ENCODE measurements at places on chromosomes 4 and X. TPM values are rescaled to one million over a fixed set of nuclear protein-coding genes. Genes with fewer than 3 reads are reported as not detected.

The RAB9B gene
- 1.2 TPM for total RNA-seq

The MXRA5 gene
- 1.8 TPM for total RNA-seq

The FAM47C gene
- total RNA-seq = not detected

The LRRC66 gene
- total RNA-seq = 1.7 TPM

The STPG2 gene
- not detected for total RNA-seq

The FOXP3 gene
- total RNA-seq = not detected

The SPANXC gene
- total RNA-seq = not detected

The PCSK1N gene
- 33.5 TPM for total RNA-seq

The SMR3B gene
- not detected for total RNA-seq

The FAT4 gene
- total RNA-seq = 5.0 TPM

The ALB gene
- total RNA-seq = 0.66 TPM

The STK32B gene
- total RNA-seq = 0.35 TPM

All from Peyer's patch (tissue), 4 donors.